ENCODE measurements at places on chromosomes 3 and 15.
A peak's percentile ranks its signal among the peaks of the same experiment; 100 is the strongest.

DNA sequence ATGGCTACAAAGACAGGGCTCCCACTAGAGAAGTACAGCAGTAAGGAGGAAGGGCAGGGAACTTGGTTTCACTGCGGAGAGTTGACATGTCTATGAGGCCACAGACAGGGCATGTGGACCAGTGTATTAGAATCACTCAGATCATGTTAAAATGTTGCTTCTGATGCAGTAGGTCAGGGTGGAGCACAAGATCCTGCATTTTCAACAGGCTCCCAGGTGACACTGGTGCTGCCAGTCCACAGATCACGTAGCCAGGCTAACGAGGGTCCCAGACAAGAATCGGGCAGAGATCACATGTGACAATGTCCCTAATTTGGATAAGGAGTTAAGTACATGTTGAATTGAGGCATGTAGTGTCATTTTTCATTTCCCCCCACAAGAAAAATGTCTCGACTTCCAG, 73.6 kb downstream of the SPSB4 start:
- no peak for DNase-seq

- DNase-seq, result no peak
Observed at GRCh38 chr3:139578783-139579182, 39.2 kb upstream of the RBP1 start.

- DNase-seq, result no peak
Observed at GRCh38 chr3:43699864-43700263, 9.1 kb downstream of the ABHD5 start.

DNA sequence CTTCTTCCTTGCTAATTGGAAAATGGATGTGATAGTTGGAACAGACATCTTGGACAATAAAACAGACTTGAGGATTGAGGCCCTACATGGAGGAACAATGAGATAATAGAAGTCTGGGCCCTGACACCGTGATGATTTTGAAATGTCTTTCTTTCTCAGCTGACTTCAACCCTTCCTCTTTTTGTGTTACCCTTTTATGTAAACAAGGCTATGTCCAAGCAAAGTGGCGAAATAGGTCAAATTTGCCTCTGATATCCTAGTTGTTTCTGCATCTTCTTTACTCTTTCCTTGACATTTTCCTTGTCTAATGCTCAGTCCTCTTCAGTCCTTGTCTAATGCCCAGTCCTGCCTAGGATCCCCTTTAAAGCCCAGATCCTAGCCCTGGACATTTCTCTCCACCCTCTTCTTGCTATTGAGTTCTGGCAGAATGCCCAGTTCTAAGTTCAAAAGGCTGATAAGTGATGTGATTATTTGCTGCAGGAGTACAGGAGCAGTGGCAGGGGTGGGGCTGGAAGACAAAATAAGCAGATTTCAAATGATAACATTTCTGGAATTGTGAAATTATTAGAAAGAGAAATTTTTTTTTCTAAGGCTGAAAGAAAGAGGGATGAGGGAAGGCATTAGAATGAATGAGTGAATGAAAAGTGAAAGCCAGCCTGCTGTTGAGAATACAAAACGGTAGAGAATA, 6.5 kb upstream of the VPS8 start:
- DNase-seq, result no peak

DNA sequence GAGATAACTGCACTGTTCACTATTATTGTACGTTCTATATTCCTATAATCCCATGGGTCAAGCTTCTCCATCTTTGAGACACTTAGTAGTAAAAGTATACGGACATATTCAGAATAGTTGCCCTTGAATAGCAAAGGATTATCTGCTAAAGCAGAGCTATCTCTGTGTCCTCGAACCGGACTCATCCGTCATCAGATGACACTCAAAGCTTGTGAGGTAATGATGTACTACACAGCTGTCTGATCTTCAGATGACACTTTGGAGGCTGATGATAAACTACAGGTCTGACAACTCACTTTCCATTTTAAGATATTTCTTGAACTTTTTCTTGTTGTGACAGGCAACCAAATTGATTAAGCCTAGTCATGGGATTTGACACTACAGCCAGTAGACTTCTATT, 240.2 kb downstream of the SCAPER start:
- no peak for DNase-seq

DNA sequence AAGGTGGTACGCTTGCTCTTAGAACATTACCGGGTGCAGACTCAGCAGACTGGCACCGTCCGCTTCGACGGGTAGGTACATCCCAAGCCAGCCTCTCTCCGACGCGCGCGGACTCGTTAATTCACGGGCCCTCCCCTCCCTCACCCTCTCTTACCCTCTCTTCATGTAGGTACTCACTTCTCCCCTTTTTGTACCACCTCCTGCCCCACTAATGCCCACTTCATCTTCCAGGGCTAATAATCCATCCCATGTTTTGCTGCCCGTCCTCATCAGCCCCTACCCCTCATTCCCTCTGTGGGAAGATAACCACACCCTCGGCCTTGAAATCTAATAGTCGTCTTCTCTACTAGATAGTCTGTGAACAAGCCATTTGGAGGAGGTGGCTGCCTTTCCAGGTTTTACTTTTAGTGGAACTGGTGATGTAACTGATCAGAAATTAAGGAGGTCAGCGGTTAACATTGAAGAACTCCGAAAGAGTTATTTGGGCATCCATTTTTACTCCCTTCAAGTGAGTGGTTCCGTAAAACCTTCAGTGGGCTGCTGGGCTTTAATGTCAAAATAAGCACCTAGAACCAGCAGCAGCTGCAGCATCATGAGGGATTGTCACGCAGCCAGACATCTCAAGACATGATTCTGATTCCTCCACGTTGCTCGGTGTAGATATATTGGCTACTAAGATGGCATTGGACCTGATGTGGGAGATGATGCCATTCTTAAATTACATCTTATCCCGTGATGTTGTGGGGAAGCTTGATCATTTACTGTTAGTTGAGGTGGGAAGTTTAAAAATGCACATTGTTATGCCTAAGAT, 1.3 kb downstream of the FEM1B start:
- peak; percentile 37 for DNase-seq

GRCh38 chr3:182937293-182938051, 42.9 kb downstream of the DCUN1D1 start:
- DNase-seq, result no peak

- DNase-seq, result no peak
Observed at GRCh38 chr3:39473452-39474125, 6.1 kb downstream of the MOBP start.

- no peak for DNase-seq
Observed at GRCh38 chr3:168844472-168844871, 748.7 kb upstream of the GOLIM4 start.

DNA sequence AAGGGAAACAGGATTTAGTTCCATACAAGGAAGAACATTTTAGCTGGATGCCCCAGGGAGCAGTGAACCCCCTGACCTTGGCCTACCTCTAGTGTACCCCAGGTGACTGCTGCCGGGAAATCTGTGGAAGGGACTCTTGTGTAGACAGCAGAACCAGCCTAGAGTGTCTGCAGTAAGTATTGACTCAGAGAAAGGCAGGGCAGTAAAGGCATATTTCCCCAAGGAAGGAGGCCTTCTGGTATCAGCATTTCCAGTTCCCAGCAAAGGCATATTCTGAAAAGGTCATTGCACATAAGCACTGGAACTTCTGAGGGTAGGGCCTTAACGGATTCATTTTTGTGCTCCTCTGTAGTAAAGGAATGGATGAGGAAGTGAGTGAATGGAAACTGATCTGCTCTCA, 246.2 kb downstream of the FAM43A start:
- DNase-seq, result no peak

DNA sequence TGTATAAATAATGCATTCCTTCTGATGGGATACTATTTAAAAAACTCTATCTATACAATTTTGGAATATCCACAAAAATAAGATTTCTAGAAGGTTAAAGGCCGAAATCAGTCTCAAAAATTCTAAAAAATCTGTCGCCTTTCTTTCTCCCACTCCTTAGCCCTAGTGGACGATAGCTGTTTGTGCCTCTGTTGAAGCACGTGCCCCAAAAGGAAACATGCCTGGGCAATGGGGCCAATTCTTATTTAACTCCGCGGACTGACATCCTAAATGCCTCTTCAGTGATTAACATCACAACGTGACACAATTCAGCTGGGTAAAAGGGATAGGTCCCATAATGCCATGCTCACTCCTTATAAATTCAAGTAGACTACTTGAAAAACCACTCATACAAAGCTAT, 65.1 kb downstream of the GAP43 start:
- DNase-seq, result peak; percentile 57

DNA sequence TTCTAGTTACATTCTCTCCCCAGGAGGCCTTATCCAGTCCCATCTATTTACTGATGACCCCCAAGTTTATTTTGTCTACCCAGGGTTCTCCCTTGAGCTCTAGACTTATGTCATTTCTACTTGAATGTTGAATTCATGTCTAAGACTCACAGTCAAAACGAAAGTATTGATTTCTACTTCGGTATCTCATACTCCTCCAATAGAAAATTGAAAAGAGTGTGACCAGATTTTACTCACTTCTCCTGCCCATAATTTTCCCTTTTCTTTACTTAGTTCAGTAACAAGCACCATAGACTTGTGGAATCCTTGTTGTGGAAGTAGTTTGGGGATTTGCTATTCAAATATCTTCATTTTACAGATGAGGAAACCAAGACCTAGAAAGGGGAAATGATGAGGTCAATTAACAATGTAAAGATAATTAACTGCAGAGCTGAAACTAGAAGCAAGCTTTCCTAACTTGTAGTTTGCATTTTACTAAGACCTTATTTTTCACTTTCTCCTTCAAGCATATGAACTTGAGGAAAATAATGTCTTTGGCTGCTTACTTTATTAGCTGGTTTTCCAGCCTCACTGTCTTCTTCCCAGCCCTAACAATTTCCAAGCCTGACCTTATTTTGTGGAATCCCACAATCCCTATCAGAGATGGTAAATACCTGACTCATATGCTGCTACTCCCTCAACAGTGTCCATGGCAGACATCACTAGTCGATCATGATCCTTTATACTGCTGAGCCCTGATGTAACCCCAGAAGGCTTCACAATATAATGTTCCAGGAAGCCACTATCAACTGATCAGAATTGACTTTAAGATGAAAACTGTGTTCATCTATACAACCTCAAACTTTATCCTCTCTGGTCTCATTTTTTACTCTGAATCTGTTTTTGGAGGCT, 123.9 kb upstream of the AGBL1 start:
- DNase-seq, result no peak

GRCh38 chr3:11718637-11719405, 75.1 kb upstream of the VGLL4 start:
- DNase-seq, result no peak

GRCh38 chr3:176992978-176993377, 204.3 kb downstream of the TBL1XR1 start:
- DNase-seq, result no peak

DNA sequence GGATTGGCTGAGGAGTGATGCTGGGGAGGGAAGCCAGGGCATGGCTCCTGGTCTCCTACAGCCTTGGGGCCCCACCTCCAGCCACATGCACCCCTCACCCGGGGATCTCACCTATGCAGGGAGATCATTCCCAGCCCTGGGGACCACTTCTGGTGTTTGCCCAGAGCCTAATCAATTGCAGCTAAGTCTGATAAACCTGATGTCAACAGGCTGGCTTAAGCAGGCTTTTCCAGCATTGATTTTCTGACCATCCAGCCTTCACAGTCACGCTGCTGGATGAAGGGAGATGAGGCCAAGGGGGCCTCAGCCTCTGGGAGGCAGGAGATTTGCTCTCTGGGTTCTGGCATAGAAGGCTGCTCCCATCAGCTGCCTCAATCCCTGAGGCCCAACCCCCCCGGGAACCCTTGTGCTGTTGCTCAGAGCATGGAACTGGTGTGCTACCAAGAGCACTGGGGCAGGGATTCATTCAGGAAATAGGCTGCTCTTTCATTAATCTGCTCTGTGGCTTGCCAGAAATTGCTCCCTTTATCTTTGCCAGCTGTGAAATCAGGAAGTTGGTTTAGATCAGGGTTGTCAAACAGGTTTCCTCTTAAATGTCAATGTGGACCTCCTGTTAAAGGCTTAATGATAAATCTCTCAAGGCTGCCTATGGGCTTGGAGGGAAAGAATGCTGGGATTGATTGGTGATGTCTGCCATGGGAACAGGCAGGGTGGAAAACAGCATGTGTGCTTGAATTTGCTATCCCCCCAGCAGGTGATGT, 19.0 kb downstream of the FAM3D start:
- DNase-seq, result no peak

GRCh38 chr3:44996556-44996969, 20.5 kb downstream of the EXOSC7 start:
- no peak for DNase-seq

- no peak for DNase-seq
Observed at GRCh38 chr3:5039585-5039984, 60.3 kb downstream of the BHLHE40 start.

DNA sequence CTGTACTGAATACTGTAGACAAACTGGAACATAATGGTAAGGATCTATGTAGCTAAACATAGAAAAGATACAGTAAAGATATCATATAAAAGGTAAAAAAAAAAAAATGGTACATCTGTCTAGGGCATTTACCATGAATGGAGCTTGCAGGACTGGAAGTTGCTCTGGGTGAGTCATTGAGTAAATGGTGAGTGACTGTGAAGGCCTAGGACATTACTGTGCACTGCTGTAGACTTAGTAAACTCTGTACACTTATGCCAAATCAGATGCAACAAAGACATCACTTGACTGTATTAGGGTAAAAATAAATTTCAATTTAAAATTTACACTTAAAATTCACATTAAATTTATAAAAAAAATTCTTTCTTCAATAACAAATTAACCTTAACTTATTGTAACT, 281.3 kb upstream of the LMCD1 start:
- DNase-seq, result no peak

DNA sequence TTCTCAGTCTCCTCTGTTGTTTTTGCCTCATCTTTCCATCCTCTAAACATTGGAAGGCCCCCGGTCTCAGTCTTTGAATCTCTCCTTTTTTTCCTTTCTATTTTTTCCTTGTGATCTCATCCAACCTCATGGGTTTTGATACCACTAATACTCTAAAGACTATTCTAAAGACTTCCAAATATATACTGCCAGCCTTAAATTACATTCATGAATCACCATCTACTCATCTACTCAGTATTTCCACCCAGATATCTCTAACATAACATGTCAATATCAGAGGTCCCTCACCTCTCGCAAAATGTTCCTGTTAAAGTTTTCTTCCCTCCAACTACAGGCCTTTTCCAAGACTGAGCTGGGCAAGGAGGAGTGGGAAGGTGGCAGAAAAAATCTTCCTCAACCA, 282.5 kb upstream of the TTC14 start:
- DNase-seq, result no peak

Data from NCI-H187 treated with DMSO at 0.1 percent for 48 hours (cell line).